ENCODE measurements at places on chromosomes 5 and 9.

- DNase-seq, result no peak
Observed at GRCh38 chr9:80282766-80283165, 711.0 kb downstream of the TLE4 start.

- no peak for DNase-seq
Observed at GRCh38 chr9:117204971-117205370, 209.9 kb downstream of the ASTN2 start.

- DNase-seq, result no peak
Observed at GRCh38 chr5:170312301-170312595, 14.7 kb upstream of the LCP2 start.

DNA sequence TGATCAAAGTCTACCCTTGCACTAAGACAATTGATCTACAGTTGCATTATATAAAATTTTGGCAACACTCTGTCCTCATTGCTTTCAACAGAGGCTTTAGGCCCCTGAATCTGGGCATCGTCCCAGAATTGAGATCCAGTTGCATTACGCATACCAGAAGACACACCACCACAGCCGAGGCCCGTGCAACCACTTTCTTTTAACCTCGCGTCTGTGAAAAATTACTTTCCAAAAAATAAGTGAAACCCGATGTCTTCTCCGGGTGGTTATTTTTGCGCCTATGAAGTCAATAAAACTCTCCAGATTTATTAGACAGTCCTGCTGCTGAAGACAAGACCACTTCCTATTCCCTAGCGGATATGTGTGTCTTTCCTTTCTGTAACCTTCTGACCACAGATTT, 52.1 kb upstream of the NFIB start:
- no peak for DNase-seq

- no peak for DNase-seq
Observed at GRCh38 chr9:90881648-90882047, 80.0 kb downstream of the SYK start.

DNA sequence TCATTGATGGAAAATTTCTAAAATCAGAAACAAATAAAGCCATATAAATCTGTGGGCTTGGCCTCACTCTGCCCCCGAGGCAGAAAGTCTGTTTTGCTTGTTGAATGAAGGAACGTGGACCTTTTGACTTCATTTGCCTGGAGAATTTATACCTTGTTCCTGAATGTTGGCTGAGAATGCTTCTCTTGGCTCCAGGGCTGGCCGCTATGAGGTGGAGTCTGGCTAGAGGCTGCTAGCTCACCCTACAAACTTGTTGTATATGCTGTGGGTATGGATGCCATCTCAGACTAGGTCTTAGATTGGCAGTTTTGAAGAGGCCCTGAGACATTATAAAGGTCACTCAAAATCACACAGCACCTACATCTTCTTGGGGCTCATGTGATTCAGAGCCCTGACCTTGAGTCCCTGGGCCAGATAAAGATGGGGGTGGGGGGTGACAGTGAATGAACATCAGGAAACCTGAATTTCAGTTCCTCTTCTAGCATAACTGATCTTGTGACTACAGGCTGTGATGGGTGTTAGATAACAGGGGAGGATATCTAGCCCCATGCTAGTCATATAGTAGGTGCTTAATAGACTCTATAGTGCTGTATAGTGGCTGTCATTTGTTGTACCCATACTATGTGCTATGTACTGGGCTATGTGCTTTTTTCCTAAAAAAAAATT, 2.8 kb downstream of the GM2A start:
- no peak for DNase-seq

DNA sequence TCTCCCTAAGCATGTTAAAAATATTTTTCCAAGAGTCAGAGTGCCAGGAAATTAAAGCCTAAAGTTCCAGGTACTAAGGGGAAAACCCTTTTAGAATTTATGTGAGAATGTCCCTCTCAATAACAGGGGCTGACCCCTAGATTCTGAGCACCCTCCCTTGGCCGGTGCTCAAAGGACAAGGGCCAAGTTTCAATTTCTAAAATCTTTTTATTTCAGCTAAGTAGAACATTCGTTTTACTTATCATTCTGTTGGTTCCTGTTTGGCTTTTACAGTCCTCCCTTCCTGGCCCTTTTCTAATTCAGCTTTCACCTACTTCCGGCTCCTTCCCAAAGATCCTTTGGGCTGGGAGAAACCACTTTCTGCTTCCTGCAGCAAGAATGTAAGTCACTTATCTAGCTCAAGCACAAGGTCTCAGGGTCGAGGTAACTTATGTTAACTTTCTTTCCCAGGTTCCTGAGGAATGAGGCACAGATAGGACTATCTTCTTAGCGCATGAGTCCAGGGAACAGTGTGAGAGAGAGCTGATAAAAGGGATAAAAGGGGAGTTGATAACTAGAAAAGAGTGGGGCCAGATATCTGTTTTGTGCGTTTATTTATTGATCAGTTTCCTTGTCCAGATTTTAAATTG, 34.6 kb upstream of the F2RL2 start:
- no peak for DNase-seq

GRCh38 chr9:134833294-134833880, 47.2 kb upstream of the FCN2 start:
- DNase-seq, result no peak

DNA sequence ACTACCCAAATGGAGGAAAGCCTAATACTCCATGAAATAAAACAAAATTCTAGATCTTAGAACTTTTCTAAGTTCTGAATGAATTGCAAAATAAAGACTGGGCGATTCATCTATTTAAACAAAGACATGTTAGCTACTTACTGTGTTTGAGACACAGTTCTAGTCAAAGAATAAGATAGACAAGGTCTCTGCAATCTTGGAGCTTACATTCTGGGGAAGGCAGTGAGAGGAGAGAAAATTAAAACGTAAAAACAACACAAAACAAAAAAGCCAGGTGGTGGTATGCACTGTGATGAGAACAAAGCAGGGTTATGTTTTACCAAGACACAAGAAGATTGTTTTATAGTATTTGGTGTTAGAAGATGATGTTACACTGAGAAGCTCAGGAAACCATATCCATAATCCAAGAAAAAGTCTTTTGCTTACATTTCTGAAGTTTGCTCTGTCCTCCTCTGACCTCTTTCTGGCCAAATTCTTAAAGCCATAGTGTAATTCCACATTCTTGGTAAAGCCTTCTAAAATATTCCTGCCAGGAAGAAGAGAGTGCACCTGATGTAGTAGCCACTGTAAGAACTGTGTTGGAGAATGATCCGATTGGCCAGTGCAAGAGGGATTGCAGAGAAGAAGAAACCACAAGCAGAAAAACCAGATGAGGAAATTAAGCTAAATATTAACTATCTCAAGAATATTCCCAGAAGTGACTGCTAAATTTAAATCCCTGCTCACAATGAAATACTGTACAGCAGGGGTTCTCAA, 218.4 kb downstream of the PCSK1 start:
- no peak for DNase-seq

GRCh38 chr9:123996731-123997421, 14.7 kb upstream of the LHX2 start:
- no peak for DNase-seq

DNA sequence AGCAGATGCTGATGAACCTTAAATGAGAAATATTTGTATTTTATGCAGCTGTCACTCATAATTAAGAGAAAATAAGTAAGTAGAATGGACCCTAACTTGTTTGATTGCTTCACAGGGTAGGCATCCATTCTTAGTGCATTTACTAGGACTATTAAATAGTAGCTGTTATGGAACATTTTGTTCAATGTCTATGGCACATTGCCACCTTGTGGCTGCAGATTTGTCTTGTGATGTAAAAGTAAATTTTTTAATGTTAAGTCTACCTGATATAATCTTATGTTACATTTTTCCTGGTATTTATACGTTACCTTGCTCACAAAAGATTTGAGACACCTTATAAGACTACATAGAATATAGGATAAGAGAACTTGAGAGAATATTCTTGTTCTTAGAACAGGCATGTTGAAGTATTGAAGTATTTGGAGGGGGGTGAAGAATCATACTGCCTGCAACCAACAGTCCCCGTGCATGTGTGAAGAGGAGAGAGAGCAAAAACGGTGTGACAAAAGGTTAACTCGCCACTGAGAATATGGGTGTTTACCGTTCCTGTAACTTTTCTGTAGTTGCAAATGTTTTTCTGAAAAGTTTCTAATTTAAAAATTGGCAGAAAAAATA, 161.1 kb downstream of the MAST4 start:
- peak; percentile 69 for DNase-seq

DNA sequence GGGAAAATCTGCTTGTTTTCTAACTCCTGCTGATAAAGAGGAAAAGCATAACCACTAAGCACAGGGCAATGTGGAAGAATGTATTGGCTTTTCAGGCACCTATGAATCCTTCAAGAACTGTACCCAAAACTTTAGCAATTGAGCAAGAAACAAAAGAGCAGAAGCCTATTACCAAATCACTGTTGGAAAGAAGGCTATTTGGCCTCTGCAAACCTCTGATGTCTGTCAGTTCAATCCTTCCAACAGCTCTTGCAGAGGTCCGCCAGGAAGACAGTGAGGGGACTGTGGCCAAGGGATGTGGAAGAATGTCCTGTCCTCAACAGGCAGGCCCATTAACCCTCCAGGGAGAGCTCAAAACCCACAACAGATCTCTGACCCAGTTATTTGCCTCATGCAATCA, 328.6 kb downstream of the ENC1 start:
- DNase-seq, result no peak

GRCh38 chr5:108529381-108529780, 147.5 kb upstream of the FBXL17 start:
- no peak for DNase-seq

DNA sequence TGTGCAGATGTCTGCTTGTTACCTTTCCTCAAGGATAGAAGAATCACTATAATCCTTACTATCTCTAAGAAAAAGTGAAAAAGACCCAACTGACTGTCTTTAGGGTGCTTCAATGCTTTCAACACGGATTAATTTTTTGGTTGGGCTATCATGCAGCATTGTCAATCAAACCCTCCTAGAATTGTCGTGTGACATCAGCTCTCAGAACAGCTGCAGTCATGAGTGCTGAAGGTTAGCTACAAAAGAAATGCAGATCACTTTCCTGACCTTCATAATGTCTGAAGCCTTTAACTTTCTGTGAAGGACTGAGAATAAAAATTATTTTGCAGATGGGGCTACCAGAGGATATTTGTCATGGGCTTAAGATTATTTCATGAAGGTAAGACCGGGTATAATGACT, 107.9 kb upstream of the EFNA5 start:
- DNase-seq, result no peak

GRCh38 chr5:5585751-5586341, 163.4 kb downstream of the ICE1 start:
- no peak for DNase-seq

DNA sequence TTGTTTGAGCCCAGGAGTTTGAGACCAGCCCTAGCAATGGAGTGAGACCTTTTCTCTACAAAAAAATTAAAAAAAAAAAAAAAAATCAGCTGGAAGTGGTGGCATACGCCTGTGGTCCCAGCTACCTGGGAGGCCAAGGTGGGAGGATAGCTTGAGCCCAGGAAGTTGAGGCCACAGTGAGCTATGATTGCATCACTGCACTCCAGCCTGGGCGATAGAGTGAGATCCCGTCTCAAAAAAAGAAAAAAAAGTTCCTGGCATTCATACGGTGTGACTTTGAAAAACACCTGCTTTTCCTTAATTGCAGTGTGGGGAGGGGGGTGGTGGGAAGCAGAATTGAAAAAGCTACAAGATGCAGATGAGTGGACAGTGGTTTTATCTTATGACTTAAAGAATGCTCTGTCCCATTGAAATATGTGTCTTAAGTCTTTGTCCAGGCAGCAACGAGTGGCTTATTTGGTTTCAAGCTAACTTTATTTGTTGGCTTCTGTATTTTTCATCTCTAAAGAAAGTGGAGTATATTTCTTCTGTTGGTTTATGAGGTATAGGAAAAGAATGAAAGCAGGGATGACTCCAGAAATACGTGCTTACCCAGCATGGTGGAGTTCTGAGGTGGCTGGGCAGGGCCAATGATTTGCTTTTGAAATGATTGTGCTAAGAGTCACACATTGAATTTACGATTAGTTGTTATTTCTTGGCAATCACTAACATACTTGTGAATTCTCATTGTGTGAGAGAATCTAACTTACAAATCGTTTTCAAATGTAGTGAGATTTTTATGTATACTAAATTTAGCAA, 27.8 kb downstream of the ROPN1L start:
- DNase-seq, result no peak

DNA sequence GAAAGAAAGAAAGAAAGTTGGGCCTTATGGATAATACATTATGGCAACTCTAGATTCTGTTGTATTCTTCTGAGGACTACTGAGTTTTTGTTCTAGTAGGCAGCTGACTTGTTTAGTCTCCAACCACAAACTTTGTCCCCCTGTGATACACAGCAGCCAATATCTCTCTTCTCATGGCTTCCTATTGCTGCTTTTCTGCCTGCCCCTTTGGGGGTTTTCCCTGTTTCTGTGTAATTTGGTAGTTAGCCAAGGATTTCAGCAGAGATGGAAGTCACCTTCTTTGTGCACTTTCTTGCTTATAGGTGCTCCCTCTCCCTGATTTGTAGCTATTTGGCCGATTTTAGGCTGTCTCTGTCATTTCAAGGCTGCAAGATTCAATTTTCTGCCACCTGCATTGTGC, 109.6 kb downstream of the FGF1 start:
- no peak for DNase-seq

- peak; percentile 40 for DNase-seq
Observed at GRCh38 chr5:82570-82969, 9.4 kb upstream of the PLEKHG4B start.

DNA sequence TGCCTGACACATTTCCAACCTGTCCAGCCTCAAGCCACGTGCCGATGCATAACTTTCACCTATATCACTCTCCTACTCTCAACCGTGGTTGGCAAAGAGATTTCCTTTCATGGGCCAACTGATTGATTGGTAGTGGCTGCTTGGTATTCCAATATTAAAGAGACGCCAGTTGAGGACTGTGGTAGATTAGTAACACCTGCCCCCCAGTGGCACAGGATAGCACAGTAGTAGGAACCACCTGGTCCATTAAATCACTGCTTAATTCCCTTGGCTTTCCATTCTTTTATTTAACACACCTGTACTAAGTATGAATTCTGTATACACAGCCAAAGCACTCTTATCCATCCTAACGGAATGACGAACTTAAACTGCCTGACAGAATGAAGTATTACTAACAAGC, 19.1 kb upstream of the FOXB2 start:
- no peak for DNase-seq

DNA sequence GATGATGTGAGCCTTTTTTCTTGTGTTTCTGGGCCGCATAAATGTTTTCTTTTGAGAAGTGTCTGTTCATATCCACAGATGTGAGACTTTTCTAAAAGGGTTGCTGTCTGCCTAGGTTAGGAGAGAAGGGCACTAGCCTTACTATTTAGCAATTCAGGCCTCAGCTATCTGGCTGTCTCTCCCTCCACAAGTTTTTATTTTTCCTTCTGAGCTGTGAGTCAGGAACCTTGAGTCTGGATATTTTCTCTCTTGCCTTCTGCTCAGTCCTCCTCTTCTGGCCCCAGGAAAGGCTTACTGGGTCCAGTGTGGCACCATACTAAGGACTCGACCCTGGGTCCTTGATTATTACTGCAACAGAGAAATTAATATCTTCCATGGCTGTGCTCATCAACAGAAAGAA, 187.6 kb downstream of the CSNK1G3 start:
- no peak for DNase-seq

DNA sequence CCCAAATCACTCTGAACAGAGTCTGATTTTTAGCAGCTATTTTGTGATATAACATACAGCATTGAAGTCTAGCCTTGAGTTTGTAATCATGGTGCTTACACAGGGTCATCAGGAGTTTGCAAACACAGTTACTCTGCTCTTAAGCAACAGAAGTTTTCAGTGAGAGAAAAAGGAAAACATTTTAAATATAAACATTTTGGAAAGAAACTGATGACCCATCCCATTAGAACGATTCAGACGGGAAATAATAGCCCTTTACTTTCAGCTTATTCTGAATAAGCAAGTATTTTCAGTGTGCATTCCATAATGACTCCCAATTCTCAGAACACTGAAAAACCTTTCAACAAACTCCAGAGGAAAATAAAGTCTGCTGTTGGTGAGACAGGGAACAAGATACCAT, 46.7 kb upstream of the TMC1 start:
- no peak for DNase-seq

All from right atrium auricular region (tissue), 2 donors.